ENCODE measurements at places on chromosomes 3 and 15. TPM values are rescaled to one million over a fixed set of nuclear protein-coding genes. Genes with fewer than 3 reads are reported as not detected.

FBXO40 gene
- total RNA-seq: 0.23 TPM

ARL6 gene
- 13.0 TPM for total RNA-seq

RASL12 gene
- 20.1 TPM for total RNA-seq

GRCh38 chr3:184261854-184262763 lies 756 bp upstream of the CAMK2N2 start:
- H3K4me1 ChIP-seq: peaks cover 3% of the 10 kb centered on the region
- no peaks in the 10 kb centered on the region for H3K36me3 ChIP-seq
- peak overlapping the region; percentile 91 for H3K4me3 ChIP-seq
- H3K27ac ChIP-seq: no peak overlapping the region

DNA sequence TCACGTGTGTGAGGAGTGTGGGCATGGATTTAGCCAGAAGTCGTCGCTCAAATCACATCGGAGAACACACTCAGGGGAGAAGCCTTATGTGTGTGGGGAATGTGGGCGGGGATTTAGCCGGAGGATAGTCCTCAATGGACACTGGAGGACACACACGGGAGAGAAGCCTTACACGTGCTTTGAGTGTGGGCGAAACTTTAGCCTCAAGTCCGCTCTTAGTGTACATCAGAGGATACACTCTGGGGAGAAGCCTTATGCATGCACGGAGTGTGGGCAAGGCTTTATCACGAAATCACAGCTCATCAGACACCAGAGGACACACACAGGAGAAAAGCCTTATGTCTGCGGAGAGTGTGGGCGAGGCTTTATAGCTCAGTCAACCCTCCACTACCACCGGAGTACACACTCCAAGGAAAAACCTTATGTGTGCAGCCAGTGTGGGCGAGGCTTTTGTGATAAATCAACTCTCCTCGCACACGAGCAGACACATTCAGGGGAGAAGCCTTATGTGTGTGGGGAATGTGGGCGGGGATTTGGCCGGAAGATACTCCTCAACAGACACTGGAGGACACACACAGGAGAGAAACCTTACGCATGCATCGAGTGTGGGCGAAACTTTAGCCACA lies 28.1 kb downstream of the ZNF589 start:
- H3K4me3 ChIP-seq: no peak overlapping the region
- H3K27ac ChIP-seq: no peak overlapping the region
- no peaks in the 10 kb centered on the region for H3K27me3 ChIP-seq
- H3K4me1 ChIP-seq: 0 out of 2 replicates have a peak, but pooled peaks cover 3% of the 10 kb centered on the region
- DNase-seq: no peak
- H3K36me3 ChIP-seq: peaks cover 68% of the 10 kb centered on the region

DNA sequence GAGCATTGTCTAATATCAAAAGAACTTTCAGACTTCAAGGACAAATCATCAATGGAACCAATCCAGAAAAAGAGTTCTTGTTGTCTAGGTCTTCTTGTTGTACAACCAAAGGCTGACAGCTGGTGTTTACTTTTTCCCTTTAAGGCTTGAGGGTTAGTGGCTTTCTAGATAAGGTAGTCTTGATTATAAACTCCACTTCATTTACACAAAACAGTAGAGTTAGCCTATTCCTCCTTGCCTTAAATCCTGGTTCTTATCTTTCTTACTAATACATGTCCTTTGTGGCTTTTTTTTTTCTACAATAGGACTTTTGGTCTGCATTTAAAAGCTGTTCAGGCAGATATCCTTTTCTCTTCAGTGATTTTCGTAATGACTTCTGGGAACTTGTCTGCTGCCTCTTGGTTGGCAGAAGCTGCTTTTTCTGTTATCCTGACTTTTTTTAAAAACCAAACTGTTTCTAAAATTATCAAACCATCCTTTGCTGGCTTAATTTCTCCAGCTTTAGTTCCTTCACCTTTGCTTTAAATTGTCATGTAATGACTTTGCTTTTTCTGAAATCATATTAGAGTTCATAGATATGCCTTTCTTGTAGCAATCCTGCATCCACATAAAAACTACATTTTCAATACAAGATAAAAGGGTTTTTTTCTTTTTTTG lies 44.8 kb downstream of the STRIT1 start:
- H3K27me3 ChIP-seq: no peaks in the 10 kb centered on the region
- no peak overlapping the region for H3K4me3 ChIP-seq
- no peak for DNase-seq
- H3K36me3 ChIP-seq: no peaks in the 10 kb centered on the region

DNA sequence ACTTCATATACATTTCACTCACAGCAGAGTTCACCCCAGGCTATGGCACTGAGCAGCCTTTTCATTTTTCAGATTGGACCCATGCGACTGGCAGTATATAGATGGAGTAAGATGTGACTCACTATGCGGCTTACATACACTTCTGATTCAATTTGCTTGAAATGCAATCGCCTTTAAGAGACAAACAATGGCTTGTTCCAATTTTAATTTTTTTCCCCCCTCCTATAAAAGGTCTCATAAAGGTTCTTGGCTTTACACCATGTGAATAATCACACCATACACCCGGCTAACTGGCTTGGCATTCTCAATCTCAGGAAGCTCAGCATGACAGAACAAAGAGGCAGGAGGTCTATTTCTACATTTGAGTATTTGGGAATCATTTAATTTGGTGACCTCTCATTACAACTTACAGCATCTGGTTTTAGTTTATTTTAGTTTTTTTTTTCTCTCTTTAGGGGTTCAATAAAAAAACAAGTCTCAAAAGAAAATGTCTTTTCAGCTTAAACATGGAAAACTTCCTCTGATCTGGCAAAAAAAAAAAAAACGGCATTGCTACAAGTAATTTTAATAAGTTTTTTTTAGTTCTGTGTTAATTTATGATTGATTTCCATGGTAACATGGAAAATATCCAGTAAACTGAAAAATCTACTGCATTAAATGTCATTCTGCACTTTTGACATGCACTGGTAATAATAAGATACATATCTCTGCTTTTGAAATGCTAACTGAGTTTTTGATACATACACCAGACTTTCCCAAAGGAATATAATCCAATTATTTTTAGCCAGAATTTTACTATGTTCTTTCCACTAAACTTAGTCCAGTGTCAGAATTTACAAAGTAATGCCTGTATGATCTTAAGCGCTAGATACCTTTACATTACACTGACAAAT lies 38.8 kb downstream of the GADL1 start:
- H3K27ac ChIP-seq: no peak overlapping the region
- H3K36me3 ChIP-seq: no peaks in the 10 kb centered on the region
- H3K4me1 ChIP-seq: no peaks in the 10 kb centered on the region
- H3K27me3 ChIP-seq: no peaks in the 10 kb centered on the region
- DNase-seq: no peak

GRCh38 chr3:39385456-39386090 lies 2.4 kb downstream of the SLC25A38 start:
- H3K27ac ChIP-seq: no peak overlapping the region
- peak overlapping the region; percentile 88 for H3K4me3 ChIP-seq
- H3K27me3 ChIP-seq: no peaks in the 10 kb centered on the region
- peaks cover 26% of the 10 kb centered on the region for H3K4me1 ChIP-seq
- H3K36me3 ChIP-seq: peaks cover 7% of the 10 kb centered on the region

DNA sequence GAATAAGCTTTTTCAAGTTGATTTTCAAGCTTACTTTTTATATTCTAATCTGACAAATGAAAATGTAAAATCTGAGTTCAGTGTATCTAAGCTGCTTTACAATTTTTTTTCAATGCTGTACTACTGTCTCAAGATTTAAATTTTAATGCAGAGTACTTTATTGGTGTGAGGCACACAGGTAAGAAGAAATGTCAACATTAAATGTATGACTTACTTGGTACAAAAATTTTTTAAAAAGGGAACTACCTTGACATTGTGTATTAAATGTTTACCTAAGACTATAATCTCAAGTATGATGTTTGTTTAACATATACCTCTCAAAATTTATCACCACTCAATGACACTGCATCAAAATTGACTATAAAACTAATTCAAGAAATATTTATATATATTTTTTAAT lies 62.7 kb downstream of the NECTIN3 start:
- no peak overlapping the region for H3K4me3 ChIP-seq
- no peaks in the 10 kb centered on the region for H3K4me1 ChIP-seq
- no peaks in the 10 kb centered on the region for H3K36me3 ChIP-seq
- H3K27me3 ChIP-seq: no peaks in the 10 kb centered on the region
- no peak overlapping the region for H3K27ac ChIP-seq

- DNase-seq: no peak
- H3K27me3 ChIP-seq: no peaks in the 10 kb centered on the region
- no peak overlapping the region for H3K27ac ChIP-seq
- no peaks in the 10 kb centered on the region for H3K36me3 ChIP-seq
- H3K4me3 ChIP-seq: no peak overlapping the region
- H3K4me1 ChIP-seq: peaks cover 13% of the 10 kb centered on the region
Observed at GRCh38 chr3:10981961-10982360, 10.6 kb upstream of the SLC6A1 start.

DNA sequence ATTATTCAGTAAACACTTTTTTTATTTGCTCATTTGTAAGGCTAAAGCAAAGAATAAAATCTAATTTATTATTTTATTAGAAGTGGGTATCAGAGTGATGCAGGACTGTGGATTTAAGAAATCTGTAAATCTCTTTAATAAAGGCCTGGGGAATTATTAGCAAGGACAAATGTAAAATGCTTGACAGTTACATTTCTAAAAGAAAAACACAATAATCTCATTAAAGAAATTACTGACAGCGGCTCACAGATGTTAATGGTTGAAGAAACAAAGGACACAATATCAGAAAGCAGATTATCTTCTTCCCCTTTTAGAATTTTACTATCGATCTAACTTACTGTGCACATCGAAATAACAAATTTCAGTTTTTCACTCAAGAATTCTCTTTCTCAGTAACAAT lies 262.1 kb upstream of the MEIS2 start:
- H3K36me3 ChIP-seq: no peaks in the 10 kb centered on the region
- peaks cover 19% of the 10 kb centered on the region for H3K4me1 ChIP-seq
- H3K27me3 ChIP-seq: no peaks in the 10 kb centered on the region
- H3K27ac ChIP-seq: no peak overlapping the region
- no peak overlapping the region for H3K4me3 ChIP-seq

GRCh38 chr3:16741890-16742289 lies 136.7 kb upstream of the DAZL start:
- DNase-seq: no peak
- no peak overlapping the region for H3K27ac ChIP-seq
- no peaks in the 10 kb centered on the region for H3K27me3 ChIP-seq
- no peak overlapping the region for H3K4me3 ChIP-seq
- peaks cover 8% of the 10 kb centered on the region for H3K4me1 ChIP-seq

DNA sequence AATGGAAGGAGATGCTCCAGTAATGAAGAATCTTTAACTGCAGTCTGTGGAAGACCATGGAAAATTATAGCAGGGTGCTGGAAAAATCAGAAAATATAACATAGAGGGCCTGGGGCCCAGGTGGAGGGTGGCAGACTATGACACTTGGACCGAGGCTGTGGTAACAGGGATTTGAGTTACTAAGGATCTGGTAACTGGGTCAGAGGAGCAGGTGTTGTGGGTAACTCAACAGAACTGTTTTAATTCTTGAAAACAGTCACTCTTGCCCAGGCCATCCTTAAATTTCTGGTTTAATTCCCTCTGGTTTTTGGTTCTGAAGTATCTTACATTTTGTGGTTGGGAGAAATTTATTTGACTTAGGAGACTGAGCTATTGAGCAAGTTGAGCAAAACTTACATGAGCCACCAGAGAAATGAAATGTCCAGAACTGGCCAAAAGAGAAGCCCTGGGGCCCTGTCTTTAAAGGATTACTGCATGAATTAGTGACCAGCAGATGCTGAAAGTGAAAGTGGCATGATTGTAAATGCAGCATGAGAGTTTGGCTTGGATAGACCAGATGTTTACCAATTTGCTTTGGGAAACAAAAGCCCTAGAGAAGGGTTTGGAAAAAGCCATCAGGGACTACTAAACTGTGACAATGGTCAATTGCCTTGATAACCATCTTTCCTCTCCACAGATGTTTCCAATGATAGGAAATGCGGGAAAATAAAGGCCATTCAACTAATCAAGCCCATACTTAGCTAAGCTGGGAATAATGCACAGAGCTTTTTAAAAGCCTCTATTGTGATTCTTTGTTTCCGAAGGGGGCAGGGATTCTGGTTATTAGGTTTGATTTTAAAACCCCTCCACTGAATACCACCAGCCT lies 374.9 kb upstream of the TGFBR2 start:
- H3K36me3 ChIP-seq: no peaks in the 10 kb centered on the region
- DNase-seq: no peak
- peaks cover 14% of the 10 kb centered on the region for H3K4me1 ChIP-seq
- no peaks in the 10 kb centered on the region for H3K27me3 ChIP-seq
- H3K4me3 ChIP-seq: no peak overlapping the region
- H3K27ac ChIP-seq: no peak overlapping the region
